ENCODE measurements at places on chromosomes 2 and 18.

- peak; percentile 57 for DNase-seq
These were observed 44.3 kb upstream of the REL start for GRCh38 chr2:60837123-60837522.

DNA sequence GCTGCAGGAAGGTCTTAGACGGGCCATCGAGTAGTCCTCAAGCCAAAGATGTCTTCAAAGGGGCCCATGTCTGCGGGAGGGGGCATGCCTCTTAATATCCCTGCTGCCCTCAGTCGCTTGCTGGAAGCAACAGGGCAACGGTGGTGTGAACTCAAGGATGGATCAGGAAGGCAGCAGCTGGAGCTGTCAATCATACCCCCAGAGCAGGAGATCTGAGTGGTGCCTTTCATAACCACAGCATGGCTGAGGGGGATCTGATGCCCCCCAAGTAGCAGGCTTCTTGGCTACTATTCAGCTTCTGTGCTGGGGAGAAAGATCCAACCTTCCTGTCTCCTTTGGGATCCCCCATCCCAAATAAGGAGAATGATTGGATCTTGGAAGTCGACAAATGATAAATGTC is 46.4 kb downstream of the INSIG2 start:
- DNase-seq = no peak

DNA sequence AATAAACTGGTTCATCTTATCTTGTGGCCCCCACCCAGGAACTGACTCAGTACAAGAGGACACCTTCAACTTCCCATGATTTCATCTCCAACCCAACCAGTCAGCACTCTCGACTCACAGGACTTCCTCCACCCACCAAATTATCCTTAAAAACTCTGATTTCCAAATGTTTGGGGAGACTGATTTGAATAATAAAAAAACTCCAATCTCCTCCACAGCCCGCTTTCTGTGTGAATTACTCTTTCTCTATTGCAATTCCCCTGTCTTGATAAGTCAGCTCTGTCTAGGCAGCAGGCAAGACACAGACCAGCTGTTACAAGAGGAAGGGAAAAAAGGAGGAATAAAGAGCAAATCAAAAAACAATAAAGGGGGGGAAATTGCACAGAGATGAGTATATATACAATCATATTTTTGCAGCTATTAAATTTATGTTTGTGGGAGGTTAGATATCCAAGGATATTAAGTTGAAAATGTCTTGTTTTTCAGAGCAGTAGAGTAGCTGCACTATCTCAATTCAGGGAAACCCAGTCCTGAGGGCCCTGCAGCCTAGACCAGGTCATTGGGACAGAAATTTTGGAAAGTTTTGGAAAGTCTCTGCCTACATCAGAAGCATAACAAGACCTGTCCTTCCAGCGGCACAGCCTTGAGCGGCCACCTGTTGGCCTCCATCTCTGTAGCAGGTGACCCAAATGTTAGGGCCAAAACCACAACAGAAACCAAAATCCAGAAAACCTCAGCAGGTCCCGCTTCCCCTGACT is 32.8 kb upstream of the SIGLEC15 start:
- DNase-seq = no peak

- peak; percentile 16 for DNase-seq
These were observed 54.9 kb downstream of the NUP35 start for GRCh38 chr2:183179156-183179555.

GRCh38 chr2:139078376-139078775 is 298.2 kb upstream of the NXPH2 start:
- DNase-seq = no peak

DNA sequence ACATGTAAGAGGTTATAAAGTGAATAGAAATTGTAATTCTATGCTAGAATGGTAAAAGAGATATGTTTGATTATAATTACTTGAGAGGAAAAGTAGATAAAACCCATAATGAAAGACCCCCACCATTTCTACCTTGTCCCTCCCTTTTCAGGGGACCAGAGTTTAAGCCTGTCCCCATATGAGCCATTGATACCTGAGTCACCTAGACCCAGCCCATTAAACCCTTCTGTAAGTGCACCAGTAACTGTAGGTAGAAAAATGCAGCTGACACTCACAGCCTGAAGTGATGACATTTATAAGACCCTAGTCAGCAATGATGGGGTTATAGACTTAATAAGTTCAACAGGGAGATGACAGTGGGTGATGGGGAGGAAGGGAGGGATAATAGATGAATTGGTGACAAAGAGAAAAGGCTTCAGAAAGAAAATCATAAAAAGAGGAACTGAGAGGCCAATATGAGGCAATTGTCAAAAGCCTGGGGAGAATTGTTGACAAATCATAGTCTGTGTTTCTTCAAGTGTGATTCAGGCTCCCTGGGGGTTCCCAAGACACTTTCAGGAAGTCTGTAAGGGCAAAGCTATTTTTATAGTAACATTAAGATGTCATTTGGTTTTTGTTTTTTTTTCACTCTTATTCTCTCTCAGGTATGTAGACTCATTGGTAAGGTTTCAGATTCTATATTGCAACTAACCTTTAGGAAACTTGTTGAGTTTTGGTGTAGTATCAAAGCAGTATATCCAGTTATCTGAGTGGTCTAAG is 544.2 kb downstream of the SATB2 start:
- DNase-seq = peak; percentile 90

DNA sequence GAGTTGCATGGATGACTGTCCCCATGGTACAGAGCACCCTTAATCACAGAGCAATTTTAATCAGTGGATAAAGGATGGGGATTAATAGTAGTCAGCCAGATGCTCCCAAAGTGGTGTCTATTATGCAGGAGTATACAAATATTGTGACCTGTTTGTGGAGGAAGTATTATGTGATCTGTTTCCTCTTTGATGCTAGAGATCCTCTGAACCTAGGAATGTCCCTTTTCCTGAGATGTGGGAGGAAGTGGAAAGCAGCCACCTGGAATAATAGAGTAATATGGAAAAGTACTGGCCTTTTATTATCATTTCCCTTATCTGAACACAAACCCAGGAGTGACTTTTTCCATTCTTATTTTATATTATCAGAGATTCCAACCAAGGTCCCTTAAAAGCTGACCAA is 94.2 kb upstream of the EFEMP1 start:
- DNase-seq = no peak

DNA sequence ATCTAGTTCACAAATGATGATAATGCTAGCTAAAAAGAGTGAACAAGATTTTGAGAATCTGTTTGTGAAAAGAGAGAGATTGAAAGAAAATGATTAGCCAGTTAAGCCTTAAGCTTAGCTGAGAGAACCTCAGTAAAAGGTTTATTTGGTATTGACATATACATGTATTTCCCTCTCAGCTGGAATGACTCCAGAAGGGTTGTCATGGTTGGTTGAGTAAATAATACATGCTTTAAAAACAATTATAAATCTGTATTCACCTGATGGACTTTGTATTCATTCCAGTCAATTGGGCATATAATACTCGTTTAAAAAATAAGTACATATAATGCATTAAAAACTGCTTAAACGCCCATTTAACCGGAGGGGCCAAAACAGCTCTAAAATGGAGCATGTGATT is 181.4 kb downstream of the GRB14 start:
- no peak for DNase-seq

DNA sequence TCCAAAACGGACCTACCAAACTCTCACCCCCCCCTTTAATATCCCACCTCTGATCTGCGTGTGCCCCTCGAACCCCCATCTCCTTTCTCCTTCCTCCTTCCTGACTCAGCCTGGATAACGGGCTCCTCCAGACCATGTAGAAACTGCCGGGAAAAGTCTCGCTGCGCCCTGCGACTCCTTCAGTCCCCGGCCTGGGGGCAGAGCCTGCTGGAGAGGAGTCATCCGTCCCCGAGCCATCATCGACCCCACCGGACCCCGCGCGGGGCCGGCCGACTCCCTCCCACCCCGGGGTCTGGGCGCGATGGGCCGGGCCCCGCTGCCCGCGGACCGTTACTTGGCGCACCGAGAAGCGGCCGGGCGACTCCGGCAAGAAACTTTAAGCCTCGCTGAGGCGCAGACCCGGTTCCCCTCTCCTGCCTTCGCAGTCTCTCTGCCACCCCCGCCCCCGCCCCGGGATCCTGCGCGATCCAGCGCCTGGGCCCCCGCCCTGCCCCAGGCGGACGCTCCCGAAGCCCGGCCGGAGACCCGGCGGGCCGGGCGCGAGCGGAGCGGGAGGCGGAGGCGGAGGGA is 3.4 kb downstream of the ZEB2 start:
- no peak for DNase-seq

GRCh38 chr2:26173776-26174482 is 1.0 kb downstream of the GAREM2 start:
- no peak for DNase-seq

- DNase-seq = peak; percentile 66
These were observed 55.3 kb upstream of the B3GNT2 start for GRCh38 chr2:62140426-62141141.

DNA sequence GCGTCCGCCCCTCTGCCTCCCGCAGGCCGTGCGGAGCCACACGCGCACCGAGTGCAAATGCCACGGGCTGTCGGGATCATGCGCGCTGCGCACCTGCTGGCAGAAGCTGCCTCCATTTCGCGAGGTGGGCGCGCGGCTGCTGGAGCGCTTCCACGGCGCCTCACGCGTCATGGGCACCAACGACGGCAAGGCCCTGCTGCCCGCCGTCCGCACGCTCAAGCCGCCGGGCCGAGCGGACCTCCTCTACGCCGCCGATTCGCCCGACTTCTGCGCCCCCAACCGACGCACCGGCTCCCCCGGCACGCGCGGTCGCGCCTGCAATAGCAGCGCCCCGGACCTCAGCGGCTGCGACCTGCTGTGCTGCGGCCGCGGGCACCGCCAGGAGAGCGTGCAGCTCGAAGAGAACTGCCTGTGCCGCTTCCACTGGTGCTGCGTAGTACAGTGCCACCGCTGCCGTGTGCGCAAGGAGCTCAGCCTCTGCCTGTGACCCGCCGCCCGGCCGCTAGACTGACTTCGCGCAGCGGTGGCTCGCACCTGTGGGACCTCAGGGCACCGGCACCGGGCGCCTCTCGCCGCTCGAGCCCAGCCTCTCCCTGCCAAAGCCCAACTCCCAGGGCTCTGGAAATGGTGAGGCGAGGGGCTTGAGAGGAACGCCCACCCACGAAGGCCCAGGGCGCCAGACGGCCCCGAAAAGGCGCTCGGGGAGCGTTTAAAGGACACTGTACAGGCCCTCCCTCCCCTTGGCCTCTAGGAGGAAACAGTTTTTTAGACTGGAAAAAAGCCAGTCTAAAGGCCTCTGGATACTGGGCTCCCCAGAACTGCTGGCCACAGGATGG is 7.1 kb upstream of the WNT10A start:
- DNase-seq = no peak

GRCh38 chr2:38665854-38666555 is at the start of gene GALM:
Gene GALM, plus strand, starts transcription at chr2:38666114. Its CDS starts 48 bp downstream, at chr2:38666162.
- DNase-seq = peak; percentile 85

- no peak for DNase-seq
These were observed 2.4 kb downstream of the EVX2 start for GRCh38 chr2:176081376-176081836.

- DNase-seq = no peak
These were observed 98.5 kb downstream of the ATAD2B start for GRCh38 chr2:23828256-23828980.

DNA sequence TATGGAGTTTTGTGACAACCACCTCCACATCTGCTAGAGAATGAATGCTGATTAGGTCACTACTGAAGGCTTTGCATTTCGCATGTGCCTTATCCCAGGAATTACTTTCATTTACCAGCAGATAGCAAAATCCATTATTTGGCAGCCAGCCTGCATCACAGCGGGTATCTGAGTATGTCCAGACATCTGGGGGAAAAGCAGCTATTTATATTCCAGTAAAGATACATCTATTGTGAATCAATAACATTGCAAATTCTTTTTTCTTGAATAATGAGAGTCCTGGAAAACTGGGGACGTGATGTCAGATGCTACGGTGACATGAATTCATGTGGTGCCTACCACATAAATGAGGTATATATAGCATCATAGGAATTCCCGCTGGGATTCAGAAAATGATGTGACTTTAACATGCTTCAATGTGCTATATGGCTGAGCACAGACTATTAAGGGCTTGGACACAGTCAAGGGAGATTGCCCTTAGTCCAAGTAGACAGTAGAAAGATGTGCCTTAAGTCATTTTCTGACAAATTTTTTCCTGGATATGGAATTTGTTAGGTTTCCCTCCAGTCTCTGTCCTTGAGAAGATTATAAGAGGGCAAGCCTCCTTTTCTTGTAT is 84.2 kb upstream of the CD302 start:
- no peak for DNase-seq
